IMR-90 (cell line): ENCODE measurements at places on chromosomes 5 and 9. TPM values are rescaled to one million over a fixed set of nuclear protein-coding genes. Genes with fewer than 3 reads are reported as not detected.

GRCh38 chr5:14572836-14573235 lies 8.8 kb upstream of the OTULINL start:
- no peak for DNase-seq

DNA sequence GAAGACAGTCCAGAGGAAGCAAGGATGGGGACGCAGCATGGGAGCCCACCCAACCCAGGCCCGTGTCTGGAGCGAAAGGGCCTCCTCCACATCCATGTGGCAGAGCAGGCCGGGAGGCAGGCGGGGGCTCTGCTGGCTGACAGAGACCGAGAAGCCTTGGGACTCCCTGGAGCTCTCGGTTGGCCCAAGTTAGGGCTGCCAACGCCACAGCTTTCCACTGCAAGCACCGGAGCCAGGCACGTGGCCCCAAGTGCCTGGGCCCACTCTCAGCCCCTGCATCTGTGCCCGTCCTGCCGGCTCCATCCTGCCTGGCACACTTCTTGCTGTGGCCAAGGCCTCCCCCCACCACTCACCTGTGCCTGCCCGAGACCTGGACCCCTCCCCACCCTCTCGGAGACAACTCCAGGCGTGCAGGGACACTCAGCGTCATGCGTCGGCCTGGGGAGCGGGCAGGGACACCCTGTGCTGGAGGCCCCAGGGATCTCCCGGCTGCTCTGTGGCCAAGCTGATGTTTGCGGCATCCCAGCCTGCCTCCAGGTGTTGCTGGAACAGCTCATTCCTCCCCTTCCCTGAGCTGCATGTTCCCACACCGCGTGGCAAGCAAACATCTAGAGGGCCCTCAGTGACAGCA lies 31.5 kb downstream of the SLC6A3 start:
- no peak for DNase-seq

- no peak for DNase-seq
Observed at GRCh38 chr5:74122979-74123590, 497.1 kb downstream of the ARHGEF28 start.

- DNase-seq: no peak
Observed at GRCh38 chr9:110808599-110808980, 140.0 kb downstream of the MUSK start.

GRCh38 chr5:172010278-172010677 lies 3.8 kb upstream of the FBXW11 start:
- no peak for DNase-seq

OCLN gene
- total RNA-seq: 0.72 and 0.83 TPM in 2 replicates

- DNase-seq: no peak
Observed at GRCh38 chr9:121261755-121262154, 6.2 kb upstream of the GSN start.

B4GALT7 gene
- 28.6 and 29.2 TPM in 2 replicates for total RNA-seq

ACER2 gene
- total RNA-seq: 1.6 and 1.9 TPM in 2 replicates
